ENCODE measurements at places on chromosomes 13 and 19. TPM values are rescaled to one million over a fixed set of nuclear protein-coding genes. Genes with fewer than 3 reads are reported as not detected.
A peak's percentile ranks its signal among the peaks of the same experiment; 100 is the strongest.

DNA sequence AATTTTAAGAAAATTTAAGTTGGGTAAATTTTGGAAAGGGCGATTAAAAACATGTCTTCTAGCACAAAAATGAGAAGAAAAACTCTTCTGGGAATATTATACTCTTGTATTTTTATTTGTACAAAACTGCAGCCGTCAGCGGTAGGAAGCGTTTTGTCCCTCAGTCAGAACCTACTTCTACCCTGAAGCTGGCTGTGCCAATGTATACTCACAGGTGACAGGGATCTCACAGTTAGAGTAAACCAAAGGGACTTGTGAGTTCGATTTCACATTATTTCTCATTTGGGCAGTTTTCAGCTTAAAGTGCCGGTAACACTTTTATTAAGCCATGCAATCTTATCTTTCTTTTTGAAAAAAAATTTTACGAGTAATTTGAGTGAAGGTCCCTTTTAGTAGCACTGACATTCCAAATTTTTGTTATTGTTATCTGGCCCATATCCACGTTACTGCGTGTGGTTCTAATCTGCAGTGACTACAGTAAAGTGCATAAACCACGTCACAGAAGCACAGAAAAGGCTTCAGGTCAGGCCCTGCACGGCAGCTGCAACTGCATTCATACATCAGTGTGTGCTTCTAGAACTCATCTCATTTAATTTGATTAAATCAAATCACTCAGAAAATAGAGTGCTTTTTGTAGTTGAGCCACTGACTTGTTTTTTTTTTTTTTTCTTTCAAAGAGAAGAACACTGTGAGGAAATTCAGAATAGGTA lies 387.3 kb downstream of the LIG4 start:
- no peaks in the 10 kb centered on the region for H3K36me3 ChIP-seq
- no peaks in the 10 kb centered on the region for H3K4me1 ChIP-seq
- no peak overlapping the region for H3K27ac ChIP-seq
- H3K4me3 ChIP-seq: no peak overlapping the region

DNA sequence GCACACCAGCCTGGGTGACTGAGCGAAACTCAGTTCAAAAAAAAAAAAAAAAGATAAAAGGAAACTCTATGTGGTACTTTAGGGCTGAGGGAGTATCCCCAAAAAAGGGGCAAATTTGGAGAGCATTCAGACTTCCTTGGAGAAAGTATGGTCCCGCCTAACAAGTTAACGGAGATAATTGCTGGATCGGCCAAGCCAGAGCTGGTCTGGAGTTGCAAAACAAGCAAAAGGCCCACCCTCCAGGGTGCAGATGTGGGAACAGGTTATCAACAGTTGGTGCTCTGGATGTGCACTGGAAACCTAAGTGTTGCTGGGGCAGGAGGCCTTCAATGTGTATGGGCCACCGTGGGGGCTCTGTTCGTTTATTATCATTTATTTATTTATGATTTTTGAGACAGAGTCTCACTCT lies 2.8 kb downstream of the IQCN start:
- no peak for DNase-seq
- peaks cover 11% of the 10 kb centered on the region for H3K36me3 ChIP-seq
- H3K27me3 ChIP-seq: no peaks in the 10 kb centered on the region
- no peak overlapping the region for H3K4me3 ChIP-seq

- no peaks in the 10 kb centered on the region for H3K27me3 ChIP-seq
- H3K4me3 ChIP-seq: no peak overlapping the region
- H3K4me1 ChIP-seq: no peaks in the 10 kb centered on the region
These were observed 44.7 kb downstream of the PLPP2 start for GRCh38 chr19:246551-246950.

GRCh38 chr19:8451885-8452284 lies 7.1 kb downstream of the HNRNPM start:
- H3K27ac ChIP-seq: no peak overlapping the region
- H3K4me3 ChIP-seq: no peak overlapping the region
- H3K4me1 ChIP-seq: peaks cover 65% of the 10 kb centered on the region
- no peaks in the 10 kb centered on the region for H3K27me3 ChIP-seq

GRCh38 chr13:26987486-26988013 lies 184.1 kb downstream of the USP12 start:
- no peaks in the 10 kb centered on the region for H3K36me3 ChIP-seq
- H3K4me3 ChIP-seq: no peak overlapping the region
- H3K4me1 ChIP-seq: peaks cover 14% of the 10 kb centered on the region
- H3K27ac ChIP-seq: no peak overlapping the region

- peak overlapping the region; percentile 25 for H3K27ac ChIP-seq
- H3K4me3 ChIP-seq: no peak overlapping the region
- peaks cover 54% of the 10 kb centered on the region for H3K4me1 ChIP-seq
These were observed 75.7 kb downstream of the DHRS12 start for GRCh38 chr13:51728275-51728673.

DNA sequence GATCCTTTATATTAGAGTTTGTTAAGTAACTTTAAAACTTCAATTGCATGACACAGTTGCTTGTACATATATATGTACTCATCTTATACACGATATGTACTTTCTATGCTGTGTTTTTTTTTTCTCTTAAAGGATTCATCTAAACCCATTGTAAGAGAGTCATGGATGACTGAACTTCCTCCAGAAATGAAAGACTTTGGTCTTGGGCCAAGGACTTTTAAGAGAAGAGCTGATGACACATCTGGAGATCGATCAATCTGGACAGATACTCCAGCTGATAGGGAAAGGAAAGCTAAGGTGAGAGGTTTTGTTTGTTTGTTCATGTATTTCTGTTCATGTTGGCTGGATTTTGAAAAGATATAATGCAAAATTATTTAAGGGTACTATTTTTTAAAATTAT lies 26.0 kb downstream of the GPALPP1 start:
- H3K36me3 ChIP-seq: peaks cover 11% of the 10 kb centered on the region
- H3K4me3 ChIP-seq: no peak overlapping the region
- DNase-seq: no peak
- H3K27me3 ChIP-seq: no peaks in the 10 kb centered on the region
- no peak overlapping the region for H3K27ac ChIP-seq

DNA sequence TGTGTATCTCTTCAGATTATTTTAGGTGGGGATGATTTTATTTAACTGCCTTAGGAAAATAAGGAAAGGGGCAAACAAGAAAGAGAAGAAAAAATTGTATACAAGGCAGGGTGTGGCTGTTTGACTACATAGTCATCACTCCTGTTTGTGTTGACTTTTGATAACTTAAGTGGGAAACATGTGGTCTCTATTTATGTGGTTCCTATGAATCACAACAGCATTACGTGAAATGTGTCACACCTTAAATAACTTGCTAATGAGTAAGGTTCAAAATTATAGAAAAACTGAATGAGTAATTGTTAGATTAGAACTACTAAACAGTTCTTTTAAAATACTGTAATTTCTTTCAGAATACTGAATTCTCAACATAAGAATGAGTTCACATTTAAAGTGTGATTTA lies 69.3 kb downstream of the LMO7 start:
- H3K27ac ChIP-seq: peak overlapping the region; percentile 6
- no peak for DNase-seq
- no peak overlapping the region for H3K4me3 ChIP-seq
- H3K36me3 ChIP-seq: no peaks in the 10 kb centered on the region

- H3K27me3 ChIP-seq: no peaks in the 10 kb centered on the region
- no peaks in the 10 kb centered on the region for H3K4me1 ChIP-seq
- H3K36me3 ChIP-seq: no peaks in the 10 kb centered on the region
- H3K27ac ChIP-seq: no peak overlapping the region
These were observed 27.7 kb upstream of the MCF2L start for GRCh38 chr13:112941349-112941748.

- no peaks in the 10 kb centered on the region for H3K36me3 ChIP-seq
- no peak overlapping the region for H3K27ac ChIP-seq
- H3K4me1 ChIP-seq: peaks cover 28% of the 10 kb centered on the region
- no peak overlapping the region for H3K4me3 ChIP-seq
- no peaks in the 10 kb centered on the region for H3K27me3 ChIP-seq
These were observed 481.0 kb downstream of the FOXO1 start for GRCh38 chr13:40185414-40185813.

DNA sequence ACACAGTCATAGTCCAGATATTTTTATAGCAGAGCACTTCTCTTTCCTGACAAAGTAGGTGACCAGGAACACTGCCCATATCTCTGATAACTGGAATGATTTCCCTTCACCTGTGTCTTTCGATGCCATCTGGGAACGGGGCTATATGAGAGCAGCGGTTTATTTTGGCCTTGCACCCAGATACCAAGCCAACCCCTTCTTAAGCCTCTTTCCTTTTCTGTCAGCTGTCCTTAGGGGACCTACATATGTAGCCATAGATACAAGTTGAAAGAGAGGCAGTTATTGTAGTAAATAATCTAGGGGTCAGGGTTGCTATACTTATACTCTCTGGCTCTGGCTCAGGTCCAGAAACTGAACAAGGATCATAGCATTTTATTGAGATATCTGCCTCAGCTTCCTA lies 128.8 kb downstream of the NHLRC3 start:
- no peak overlapping the region for H3K27ac ChIP-seq
- DNase-seq: no peak
- no peaks in the 10 kb centered on the region for H3K4me1 ChIP-seq
- H3K36me3 ChIP-seq: no peaks in the 10 kb centered on the region
- H3K27me3 ChIP-seq: no peaks in the 10 kb centered on the region
- H3K4me3 ChIP-seq: no peak overlapping the region

Gene KLK10
- 0.32 TPM for total RNA-seq

Gene ZNF541
- total RNA-seq: 0.06 TPM

Data from pancreas (tissue), 10 donors.